Esophagus squamous epithelium (tissue), 5 donors: ENCODE measurements at places on chromosomes 7 and 10.

- no peak for DNase-seq
Observed at GRCh38 chr10:6699336-6699735, 119.3 kb upstream of the PRKCQ start.

DNA sequence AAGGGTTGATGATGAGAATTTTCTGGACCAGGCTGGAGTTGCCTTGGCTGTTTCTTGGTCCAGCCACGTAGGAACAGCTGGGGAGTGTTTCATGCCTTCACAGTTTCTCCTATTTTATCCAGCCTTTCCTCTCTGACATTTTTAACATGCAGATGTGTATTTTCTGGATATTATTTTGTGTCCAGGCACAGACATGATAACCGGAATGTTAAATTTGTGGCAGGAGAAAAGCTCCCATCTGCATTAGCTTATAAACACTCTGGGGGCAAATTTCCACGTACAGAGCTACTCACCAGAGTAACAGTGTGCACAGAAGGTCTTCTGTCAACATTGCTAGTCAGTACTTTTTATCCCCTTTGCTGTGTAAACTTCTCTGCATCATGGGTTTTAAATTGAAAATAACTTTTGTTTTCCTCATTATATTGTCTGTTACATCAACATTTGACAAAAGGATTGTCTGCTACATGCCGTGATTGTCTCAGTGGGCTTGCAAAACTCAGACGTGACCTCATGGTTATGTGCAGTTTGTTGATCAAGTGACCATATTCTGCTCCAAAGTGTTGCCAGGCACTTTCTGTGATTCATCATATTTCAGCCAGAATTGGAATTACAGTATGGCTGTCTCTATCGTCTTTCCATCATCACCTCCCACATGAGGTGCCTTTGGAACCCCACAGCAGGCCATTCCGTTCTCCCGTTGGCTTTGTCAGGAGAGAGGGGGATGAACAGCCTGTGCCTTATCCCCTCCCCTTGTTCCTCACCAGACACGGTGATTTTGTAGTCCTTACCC, 41.4 kb downstream of the INSYN2A start:
- no peak for DNase-seq

- DNase-seq = no peak
Observed at GRCh38 chr7:28981161-28981465, 23.0 kb upstream of the TRIL start.

GRCh38 chr7:110400411-110400810, 690.5 kb upstream of the LRRN3 start:
- DNase-seq = no peak

DNA sequence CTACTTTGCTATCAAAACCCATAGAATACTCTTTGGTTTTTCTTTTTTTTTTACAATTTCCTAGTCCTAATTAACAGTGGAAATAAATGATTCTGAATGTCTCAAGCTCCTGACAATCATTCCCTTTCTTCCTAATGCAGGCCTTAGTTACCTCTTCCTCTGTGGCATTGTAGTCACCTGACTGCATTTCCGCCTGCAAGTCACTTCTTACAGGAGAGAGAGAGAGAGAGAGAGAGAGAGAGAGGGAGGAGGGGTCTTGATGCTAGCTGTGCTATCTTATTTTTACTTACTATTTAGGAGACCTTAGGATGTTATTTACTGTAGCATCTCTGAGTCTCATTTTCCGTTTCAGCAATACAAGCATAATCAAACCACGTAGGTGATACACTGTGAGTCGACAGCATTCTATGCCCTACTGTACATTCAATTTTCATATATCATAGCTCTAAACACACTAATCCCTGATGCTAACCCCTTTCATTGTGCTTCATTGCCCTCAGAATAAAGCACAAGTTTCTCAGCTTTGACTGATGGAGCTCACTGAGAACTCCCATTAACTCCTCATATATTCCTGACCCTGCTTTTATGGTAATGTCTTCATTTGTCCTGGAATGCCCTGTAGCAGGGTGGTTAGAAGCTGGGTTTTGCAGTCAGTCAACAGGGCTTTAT, 1237.3 kb downstream of the XPNPEP1 start:
- no peak for DNase-seq
